CD4-positive, alpha-beta T cell treated with Interleukin-4 for 4 hours (primary cell): ENCODE measurements at places on chromosomes 16 and 17.

DNA sequence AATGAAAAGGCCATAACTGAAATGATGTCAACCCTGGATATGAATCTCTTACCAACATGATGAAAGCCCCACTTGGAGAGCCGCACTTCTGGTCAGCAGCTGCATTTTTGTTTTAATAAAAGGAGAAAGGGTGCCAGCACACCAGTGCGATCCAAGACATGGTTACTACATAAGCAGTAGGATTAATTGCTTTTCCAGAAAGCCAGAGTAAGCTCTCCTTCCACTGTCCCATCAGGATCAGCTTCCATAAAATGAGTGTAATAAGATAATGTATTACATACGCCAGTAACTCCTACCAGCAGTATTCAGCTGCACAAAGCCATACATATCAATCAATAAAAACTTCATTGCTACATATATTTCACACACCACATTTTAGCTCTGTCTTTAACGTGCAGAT lies 26.3 kb upstream of the NACA2 start:
- DNase-seq = no peak

GRCh38 chr17:61299517-61300513 lies 99.8 kb upstream of the TBX2 start:
- DNase-seq = no peak

- peak; percentile 52 for DNase-seq
These were observed 56.1 kb downstream of the B9D1 start for GRCh38 chr17:19306160-19307111.

GRCh38 chr17:74807441-74807840 lies 31.3 kb upstream of the NAT9 start:
- DNase-seq = no peak

GRCh38 chr16:31149332-31149731 lies 534 bp downstream of the PRSS36 start:
- DNase-seq = no peak

DNA sequence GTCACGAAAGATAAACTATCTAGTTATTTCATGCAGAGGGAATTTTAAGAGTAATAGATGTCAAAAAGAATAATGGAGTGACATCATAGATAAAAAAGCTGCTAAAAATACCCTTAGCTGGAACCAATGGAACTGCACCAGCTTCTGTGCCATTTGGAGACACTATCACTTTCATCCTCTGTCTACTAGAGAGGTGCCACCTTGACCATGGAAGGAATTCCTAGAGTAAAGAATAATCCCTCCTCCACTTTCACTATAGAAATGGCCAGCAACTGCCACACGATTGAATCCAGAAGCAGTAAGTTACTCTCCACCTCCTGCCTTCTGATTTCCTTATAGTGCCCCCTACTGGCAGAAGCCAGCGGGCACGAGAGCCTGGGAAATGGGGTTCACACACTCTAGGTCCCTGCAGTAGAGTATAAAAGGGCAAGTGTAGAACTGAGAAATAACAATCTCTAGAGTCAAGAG lies 2.8 kb upstream of the ALDH3A2 start:
- DNase-seq = peak; percentile 60
